Hypothalamus (tissue), 51 donors: ENCODE measurements at places on chromosomes 2 and 18.

DNA sequence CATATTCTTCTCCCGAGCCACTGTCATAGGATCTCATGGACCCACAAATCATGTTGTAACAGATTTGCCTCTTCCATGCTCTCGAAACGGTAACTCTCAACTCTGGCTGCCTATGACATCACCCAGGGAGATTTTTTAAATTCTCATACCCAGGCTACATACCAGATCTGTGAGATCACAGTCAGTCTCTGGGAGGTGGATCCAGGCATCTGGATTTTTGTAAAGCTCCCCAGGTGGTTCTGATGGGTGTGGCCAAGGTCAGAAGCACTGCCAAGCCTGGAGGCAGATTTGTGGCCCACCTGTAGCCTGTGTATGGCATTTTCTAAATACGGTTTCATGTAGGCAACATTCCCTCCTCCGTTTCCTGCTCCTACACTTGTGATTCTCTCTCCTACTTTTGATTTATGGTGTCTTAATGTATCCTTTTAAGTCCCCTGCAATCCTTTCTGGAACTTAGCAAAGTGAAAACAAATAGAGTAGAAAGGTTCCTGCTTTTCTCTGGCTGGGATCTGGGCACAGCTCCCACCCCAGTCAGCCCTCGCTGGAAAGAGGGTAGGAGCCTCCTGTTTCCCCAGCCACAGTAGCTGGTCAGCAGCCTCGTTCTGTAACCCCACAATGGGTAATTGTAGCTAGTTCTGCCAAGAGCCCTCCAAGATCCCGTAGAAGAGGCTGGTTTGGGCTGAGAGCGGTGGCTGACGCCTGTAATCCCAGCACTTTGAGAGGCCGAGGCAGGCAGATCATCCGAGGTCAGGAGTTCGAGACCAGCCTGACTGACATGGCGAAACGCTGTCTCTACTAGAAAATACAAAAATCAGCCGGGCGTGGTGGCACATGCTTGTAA is 96.2 kb downstream of the KLHL29 start:
- DNase-seq = no peak

- no peak for DNase-seq
These were observed 367.5 kb upstream of the RAB12 start for GRCh38 chr18:8241731-8242130.

DNA sequence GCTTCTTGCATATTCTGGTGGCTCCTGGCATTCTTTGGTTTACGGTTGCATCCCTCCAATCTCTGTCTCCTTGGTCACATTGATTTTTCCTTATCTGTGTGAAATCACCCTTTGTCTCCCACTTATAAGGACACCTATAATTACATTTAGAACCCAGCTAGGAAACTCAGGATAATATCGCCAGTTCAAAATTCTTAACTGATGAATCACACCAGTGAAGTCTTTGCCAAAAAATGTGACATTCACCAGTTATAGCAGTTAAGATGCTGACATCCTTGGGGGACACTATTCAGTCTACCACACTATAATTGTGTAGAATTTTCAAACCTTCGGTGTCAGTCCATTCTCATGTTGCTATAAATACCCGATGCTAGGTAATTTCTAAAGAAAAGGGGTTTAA is 320.2 kb downstream of the TMX3 start:
- DNase-seq = no peak

GRCh38 chr2:18925296-18925695 is 335.9 kb upstream of the NT5C1B start:
- no peak for DNase-seq

DNA sequence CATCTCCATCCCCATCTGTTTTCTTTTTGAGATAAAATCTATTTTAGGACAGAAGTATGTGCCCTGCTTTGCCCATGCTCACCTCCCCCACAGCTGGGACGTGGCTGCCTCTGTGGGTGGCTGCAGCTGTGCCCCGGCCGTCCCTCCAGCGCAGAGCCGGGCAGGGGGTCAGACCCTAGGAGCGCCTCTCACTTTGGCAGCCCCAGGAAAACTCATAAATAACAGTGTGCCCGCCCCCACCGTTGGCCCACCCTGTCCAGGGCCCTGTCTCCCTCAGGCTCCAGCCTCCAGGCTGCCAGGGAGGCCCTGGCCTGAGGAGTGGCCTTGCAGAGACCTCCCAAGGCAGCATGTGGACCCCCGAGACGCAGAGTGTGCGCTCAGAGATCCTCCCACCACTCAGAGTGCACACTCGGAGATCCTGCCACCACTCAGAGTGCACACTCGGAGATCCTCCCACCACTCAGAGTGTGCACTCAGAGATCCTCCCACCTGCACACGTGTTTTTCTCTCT is 178.1 kb downstream of the TWIST2 start:
- no peak for DNase-seq

DNA sequence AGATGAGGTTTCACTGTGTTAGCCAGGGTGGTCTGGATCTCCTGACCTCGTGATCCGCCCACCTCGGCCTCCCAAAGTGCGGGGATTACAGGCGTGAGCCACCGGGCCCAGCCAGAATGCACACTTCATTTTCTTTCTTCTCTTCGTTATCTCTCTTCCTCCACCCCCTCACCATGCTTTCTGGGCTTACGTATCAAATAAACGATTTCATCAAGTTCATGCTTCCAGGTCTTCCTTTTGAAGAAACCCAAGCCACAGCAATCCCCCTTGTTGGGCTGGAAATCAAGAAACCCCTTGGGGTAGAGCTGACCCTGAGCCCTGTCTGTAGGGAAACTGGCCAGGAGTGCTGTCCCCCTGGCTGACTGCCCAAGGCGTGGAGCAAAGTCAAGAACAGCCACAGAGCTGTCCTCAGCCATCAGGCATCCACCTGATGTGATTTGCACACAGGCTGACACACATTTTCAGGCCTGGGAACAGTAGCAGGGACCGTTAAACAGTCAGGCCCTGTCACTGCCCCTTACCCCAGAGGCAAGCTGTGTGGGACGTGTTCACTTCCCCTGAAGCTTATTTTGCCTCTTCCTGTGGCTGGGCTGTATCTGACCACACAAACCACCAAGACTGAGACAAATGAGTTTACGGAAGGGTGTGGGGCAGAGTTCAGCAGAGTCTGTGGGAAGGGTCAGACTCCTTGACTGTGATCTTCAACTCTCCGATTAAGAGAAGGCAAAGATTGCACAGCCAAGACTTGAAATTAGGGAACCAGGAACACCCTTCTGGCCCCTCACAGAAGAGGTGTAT is 15.1 kb upstream of the NMUR1 start:
- no peak for DNase-seq

- no peak for DNase-seq
These were observed 33.1 kb upstream of the SMAD7 start for GRCh38 chr18:48983793-48984437.

GRCh38 chr2:31446848-31447247 is 32.3 kb upstream of the XDH start:
- no peak for DNase-seq

DNA sequence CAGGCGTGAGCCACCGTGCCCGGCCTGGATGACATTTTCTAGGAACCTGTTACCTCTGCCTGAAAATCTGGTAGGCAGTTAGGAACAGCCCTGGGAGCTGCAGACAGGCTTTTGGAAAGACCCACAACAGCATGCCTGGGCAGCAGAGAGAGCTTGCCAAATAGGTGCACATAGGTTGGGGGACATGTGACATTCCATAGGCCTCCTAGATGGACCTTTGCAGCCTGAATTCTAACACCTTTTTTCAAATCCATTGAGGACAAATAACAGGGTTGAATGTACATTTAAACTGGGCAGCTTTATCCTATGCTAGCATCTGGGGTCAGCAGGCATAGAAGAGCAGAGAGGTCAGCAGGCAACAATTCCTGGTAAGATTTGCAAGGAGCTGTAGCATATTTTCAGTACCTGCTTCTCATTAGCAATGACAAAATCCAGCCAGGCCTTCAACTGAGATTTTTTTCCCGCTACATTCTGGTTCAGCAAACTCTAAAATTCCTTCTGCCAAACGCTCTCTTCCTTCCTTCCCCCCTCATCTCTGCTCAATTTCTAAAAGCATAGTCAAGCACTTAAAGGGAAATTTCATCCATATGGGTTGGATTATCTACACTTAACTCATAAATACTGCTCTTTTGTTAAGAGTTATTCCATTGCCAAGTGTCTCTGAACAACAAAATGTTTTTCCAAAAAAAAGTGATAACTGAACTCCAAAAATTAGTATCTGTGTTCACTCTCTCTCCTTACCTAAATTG is 75.2 kb downstream of the SOWAHC start:
- no peak for DNase-seq

DNA sequence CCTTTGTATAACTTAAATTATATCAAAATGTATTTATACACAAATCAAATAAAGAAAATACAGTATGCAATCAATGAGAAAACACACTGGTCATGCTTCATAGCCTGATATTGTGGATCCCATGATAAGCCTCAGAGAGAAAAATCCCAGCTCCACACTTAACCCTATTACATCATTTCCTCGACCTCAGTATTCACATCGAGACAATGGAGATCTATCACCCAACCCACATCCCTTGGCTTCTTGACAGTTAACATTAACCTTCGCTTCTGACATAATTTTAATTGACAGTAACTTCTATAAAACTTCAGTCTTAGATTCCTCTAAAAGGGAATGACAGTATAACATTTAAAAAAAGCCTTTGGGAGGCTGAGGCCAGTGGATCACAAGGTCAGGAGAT is 11.6 kb downstream of the TMX3 start:
- DNase-seq = no peak

- DNase-seq = no peak
These were observed 374.8 kb upstream of the TRIB2 start for GRCh38 chr2:12341920-12342319.

DNA sequence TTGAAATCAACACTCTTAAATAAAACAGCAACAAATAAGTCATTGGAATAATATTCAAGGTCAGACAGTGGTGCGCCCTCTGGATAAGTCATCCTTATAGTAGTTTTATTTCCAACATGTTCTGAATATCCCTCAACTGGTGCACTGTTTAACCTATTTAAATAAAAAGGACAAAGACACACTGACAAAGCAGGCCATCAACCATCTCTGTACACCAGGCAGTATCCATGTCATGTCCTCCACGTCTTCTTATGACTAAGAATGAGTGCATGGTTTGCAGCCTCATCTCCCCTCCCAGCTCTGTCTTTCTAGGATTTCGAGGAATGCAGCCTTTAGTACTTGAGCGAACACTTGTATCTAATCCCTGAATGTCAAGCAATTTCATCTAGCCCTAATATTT is 42.4 kb downstream of the ST3GAL5 start:
- DNase-seq = no peak

DNA sequence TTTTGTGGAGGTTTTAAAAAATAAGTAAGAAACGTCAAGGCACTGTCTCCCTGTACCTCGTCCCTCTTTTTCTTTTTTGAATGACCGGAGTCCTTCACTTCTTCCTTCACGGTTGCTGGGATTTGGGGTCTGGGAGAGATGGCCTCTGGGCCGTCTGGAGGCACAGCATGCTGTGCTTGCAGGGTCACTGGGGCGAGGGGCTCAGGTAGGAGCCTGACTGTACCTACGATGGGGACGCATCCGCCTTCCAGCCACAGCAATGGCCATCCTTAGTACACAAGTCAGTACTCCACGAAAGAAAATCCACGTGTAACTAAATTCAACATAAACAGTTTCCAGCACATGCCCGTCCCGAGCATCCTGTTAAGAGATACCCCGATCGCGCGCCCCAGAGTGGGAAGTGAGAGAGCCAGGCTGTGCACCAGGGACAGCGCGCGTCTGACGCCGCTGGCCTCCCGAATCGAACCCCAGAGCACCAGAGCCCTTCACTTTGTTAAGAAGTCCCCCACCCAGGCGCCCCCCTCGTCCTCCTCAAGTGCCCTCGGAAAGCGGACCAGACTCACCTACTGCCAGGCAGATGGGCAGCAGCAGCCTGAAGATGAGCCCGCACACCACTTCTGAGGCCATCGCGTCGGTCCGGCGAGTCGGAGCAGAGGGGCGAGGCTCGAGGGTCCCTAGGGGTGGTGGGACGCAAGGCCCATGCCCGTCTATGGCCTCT is 1.2 kb downstream of the PIEZO2 start:
- no peak for DNase-seq
